Heart left ventricle (tissue), 16 donors: ENCODE measurements at places on chromosomes 5 and 9. TPM values are rescaled to one million over a fixed set of nuclear protein-coding genes. Genes with fewer than 3 reads are reported as not detected.
A peak's percentile ranks its signal among the peaks of the same experiment; 100 is the strongest.

DNA sequence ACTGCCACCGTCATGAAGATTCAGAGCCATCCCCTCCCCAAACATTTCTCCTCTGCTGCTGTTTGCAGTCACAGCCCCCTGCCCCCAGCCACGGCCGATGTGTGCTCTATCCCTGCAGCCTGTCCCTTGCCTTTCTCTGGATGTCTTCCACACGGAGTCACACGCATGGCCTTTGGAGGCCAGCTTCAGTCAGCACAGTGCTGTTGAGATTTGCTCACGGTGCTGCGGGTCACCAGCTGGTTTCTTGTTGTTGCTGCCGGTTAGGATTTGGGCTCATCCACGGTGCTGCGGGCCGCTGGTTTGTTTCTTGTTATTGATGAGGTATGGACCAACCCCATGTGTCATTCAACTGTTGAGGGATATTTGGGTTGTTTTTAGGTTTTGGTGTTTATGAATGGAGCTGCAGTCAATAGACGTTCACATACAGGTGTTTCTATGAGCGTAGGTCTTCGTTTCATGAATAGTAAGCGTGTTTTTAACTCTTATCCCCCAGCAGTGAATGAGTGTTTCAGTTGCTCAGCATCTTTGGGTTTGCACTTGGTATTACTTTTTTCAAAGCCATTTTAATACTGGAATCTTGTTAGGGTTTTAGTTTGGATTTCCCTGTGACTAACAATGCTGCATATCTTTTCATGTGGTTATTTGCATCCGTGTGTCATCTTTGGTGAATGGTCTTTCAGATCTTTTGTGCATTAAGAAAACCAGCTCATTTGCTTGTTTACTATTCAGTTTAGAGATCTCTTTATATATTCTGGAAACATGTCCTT, 57.6 kb downstream of the AHRR start:
- DNase-seq = no peak

DNA sequence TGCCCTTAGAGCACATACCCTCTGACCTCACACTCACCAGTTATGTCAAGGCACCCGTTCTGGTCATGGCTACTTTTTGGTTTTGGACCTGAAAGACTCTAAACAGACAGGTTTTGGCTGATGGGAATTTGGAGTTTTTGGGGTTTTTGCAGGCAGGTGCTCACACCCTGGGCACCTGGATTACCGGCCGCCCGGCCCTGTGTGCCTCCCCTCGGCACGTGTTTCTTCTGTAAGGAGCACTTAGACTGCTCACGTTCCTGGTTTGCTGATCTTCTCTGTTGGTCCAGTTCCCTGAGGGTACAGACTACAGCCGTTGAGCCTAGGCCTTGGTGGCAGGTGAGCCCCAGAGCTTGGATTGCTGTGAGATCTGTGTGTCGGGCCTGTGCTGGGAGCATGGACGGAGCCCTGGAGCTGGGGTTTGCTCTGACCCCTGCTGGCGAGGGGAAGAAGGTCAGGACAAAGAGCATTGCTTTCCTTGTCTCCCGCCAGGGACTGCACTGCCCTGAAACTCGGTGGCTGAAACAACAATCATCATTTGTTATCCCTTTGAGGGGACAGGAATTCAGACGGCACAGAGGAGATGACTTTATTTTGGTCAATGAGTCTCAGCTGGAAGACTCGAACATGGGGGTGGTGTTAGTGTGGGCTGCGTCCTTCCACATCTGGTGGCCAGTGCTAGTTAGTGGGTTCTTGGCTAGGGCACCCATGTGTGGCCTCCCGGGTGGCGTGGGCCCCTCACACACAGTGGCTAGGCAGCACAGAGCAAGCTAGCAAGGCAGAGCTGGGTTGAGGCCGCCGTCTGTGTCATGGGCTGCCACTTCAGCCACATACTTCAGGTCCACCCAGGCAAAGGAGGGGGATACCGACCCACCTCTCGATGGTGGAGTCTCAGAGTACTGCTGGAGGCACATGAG, 76.4 kb downstream of the EHMT1 start:
- DNase-seq = peak; percentile 45

- DNase-seq = no peak
Measured at GRCh38 chr9:9215050-9215449, 1397.8 kb downstream of the PTPRD start.

DNA sequence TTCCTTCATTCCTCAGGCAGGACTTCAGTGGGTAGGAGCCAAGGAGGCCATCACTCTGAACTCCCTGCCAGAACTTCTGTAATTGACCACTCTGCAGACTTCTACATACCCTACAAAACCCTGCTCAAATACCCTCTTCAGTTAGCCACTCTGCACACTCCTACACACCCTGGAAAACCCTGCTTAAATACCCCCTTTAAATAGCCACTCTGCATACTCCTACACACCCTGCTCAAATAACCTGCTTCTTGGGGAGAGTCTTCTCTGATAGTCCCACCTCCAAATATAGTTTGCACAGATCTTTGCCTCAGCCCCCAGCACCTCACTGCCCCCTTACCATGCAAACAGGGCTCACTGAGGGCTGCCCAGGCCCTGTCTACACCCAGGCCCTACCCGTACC, 18.6 kb upstream of the CARD19 start:
- no peak for DNase-seq

GRCh38 chr5:68378204-68378820, 162.8 kb downstream of the PIK3R1 start:
- no peak for DNase-seq

DNA sequence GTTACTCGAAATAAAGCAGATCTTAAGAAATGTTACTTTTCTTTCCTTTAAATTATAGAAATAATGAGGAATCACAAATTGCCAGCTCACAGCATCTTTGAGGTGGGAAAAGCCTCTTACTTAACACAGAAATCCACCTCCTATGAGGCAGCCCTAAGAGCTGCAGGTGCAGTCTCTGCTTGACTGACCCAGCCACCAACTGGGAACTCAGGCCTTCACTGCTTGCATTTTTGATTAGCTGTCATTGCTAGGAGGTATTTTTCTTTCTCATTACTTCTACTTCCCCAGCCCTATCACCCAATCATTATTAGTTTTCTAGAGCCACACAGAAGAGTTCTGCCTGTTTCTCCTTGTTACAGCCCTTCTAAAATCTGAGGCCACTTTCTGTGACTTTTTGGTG, 416.5 kb upstream of the KLF4 start:
- no peak for DNase-seq

DNA sequence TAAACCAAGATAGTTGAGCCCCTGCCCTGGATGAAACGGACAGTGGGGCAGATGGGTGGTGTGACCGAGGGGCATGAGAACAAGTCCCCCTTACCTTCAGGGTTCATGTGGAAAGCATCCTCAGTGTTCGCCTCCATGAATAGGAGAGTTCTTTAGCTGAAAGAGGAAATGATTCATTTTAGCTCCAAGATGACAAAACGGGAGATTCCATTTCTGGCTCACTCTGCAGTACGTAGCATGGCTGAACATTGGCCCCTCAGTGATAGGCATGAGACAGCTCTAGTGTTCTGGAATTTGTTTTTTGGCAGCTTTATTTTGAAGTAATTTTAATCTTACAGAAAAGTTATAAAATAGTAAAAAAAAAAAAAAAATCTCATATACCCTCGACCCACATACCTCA, 70.2 kb upstream of the AGXT2 start:
- DNase-seq = no peak

- DNase-seq = no peak
Measured at GRCh38 chr5:158755986-158756385, 343.7 kb downstream of the EBF1 start.

- DNase-seq = peak; percentile 94
Measured at GRCh38 chr5:91379914-91380490, 3.1 kb downstream of the ARRDC3 start.

DNA sequence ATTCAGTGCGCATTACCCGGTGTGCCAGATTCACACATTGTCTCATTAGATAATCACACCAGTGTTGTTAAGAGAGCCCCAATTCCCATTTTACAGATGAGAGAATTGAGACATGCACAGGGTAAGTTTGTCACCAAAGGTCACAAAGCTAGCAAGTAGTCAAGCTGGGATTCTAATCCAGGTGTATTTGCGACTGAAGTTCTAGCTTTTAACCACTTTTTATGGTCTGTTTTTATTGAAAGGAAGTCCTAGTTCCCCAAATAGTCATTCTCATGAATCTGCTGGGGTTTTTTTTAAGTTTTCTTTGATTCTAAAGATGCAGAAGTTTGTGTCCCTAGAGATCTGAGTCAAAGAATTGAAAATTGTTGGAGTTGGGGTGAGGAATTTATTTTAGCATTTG, 136.5 kb downstream of the DPYSL3 start:
- DNase-seq = no peak

DNA sequence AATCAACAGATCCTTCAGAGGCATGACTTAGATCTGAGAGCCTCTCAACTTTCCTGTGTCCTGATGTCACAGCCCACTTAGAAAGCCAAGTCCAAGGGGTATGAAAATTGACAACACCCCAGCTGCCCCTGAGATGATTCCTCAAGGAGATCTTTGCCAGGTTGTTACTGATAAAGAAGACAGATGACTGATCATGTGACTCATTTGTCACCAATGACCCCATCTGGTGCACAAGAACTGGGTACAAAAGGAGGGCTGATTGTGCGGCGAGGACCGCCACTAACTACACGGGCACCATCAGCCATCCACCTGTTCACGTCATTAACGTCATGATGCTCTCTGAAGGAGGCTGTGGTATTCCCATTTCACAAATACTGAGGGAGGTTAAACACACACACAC, 583.2 kb upstream of the KLF4 start:
- DNase-seq = no peak

GRCh38 chr5:132854301-132854700, 12.0 kb downstream of the GDF9 start:
- no peak for DNase-seq

- peak; percentile 58 for DNase-seq
Measured at GRCh38 chr5:78698191-78698791, 49.7 kb upstream of the LHFPL2 start.

GRCh38 chr5:153358315-153358976, 132.0 kb upstream of the GRIA1 start:
- no peak for DNase-seq

DNA sequence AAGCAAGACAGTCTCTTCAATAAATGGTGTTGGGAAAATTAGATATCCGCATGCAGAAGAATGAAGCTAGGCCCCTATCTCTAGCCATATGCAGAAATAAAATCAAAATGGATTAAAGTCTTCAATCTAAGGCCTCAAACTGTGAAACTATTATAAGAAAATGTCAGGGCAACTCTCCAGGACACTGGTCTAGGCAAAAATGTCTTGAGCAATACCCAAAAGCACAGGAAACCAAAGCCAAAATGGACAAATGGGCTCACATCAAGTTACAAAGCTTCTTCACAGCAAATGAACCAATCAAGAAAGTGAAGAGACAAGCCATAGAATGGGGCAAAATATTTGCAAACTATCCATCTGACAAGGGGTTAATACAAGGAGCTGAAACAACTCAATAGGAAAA, 338.8 kb downstream of the NNT start:
- DNase-seq = no peak

DNA sequence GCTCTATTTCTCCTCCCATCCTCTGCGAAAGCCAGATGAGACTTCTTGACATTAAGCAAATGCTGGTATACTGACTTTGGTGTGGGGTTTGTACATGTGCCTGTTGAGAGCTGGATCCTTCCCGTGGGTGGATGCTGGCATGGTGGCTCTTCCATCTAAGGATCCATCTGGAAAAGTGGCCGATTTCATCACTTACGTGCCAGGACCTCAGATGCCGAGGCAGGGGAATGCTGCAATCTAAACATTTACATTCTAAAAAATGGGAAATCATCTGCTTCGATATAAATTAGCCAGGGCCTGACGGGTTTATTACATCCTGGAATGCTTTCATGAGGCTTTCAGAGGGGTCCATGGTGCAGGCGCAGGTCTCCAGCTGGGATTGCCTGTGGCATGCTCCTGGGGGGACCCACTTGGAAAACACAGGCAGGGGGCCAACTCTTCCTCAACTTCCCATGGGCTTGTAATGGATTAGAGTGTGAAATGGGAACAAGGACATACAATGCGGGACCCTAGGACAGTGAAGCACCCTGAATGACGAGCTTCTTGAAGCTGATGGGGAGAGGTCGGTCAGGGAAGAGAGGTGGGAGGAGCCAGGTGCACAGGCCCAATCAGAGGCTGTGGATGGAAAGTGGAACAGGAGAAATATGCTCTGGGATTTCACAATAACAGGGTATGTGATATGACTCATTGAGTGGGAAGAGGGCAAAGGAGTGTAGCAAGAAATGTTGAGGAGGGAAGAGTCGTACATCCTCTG, 105.5 kb upstream of the PITX1 start:
- DNase-seq = no peak

DNA sequence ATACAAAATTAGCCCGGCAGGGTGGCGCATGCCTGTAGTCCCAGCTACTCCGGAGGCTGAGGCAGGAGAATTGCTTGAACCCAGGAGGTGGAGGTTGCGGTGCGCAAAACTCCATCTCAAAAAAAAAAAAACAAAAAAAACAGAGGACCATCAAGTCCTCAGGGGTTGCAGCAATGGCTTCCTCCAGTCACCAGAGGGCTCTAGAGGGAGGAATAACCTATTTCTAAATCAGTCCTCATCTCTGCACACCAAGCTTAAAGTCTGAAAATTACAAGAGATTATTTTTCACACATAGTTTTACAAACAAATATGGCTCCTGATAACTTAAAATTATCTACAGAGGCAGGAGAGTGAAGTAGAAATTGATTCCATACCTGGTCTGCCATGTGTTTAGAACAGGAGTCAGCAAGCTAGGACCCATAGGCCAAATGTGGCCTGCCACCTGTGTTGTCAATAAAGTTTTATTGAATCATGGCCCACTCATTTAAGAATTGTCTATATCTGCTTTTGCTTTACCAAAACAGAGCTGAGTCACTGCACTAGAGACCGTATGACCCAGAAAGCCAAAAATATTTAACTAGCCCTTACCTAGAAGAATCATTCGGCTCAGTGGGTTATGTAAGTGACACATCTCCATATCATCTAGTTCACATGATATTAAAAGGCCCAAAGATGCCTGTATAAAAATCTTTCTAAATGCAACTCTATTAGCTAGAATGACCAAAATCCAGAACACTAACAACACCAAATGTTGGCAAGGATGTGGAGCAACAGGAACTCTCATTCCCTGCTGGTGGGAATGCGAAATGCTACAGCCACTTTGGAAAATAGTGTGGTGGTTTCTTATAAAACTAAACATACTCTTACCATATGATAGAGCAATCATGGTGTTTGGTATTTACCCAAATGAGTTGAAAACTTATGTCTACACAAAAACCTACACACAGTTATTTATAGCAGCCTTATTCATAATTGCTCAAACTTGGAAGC, 207.7 kb downstream of the FRMD3 start:
- no peak for DNase-seq

The PRUNE2 gene
- 2.9 TPM for total RNA-seq

The PDE6A gene
- total RNA-seq = 0.10 TPM

The BHMT2 gene
- total RNA-seq = 4.9 TPM

The CCDC180 gene
- 1.8 TPM for total RNA-seq

The NOTCH1 gene
- 47.3 TPM for total RNA-seq

The ANKRD33B gene
- 5.2 TPM for total RNA-seq

The PCDHB10 gene
- 1.1 TPM for total RNA-seq

The WNT8A gene
- not detected for total RNA-seq

The PCDHGC5 gene
- 1.5 TPM for total RNA-seq

The SAXO1 gene
- total RNA-seq = 0.09 TPM

The UBE2QL1 gene
- total RNA-seq = 24.1 TPM

The GABBR2 gene
- 1.1 TPM for total RNA-seq

The STC2 gene
- 8.6 TPM for total RNA-seq
